ENCODE measurements at places on chromosomes 11 and 22.

- no peaks in the 10 kb centered on the region for H3K36me3 ChIP-seq
- H3K27me3 ChIP-seq, result peaks cover 20% of the 10 kb centered on the region
- DNase-seq, result no peak
These were observed 24.4 kb upstream of the SHISAL1 start for GRCh38 chr22:44336962-44337677.

- H3K27ac ChIP-seq, result peak overlapping the region; percentile 91
- H3K4me3 ChIP-seq, result peak overlapping the region; percentile 64
- H3K27me3 ChIP-seq, result no peaks in the 10 kb centered on the region
- peaks cover 72% of the 10 kb centered on the region for H3K4me1 ChIP-seq
- peaks cover 4% of the 10 kb centered on the region for H3K36me3 ChIP-seq
These were observed 23.3 kb downstream of the MYH9 start for GRCh38 chr22:36364255-36365019.

DNA sequence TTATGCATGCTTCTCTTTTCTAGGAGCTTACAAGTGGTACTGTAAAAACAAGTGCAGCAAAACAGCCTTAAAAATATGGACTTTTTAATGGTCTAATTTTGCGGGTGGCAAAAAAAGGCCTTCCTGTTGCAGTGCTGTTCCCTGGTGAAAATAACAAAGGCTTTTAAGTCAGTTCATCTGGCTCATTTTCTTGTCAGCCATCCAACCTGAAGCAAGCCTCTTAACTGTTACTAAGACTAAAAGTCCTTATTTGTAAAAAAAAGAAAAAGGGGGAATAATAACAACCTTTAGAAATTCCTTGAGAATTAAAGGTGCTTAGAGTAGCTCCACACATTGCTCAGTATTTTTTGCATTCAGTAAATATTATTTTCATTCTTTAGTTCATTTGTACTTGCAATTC is 200.5 kb upstream of the CHORDC1 start:
- H3K4me3 ChIP-seq, result no peak overlapping the region
- no peaks in the 10 kb centered on the region for H3K36me3 ChIP-seq
- H3K27ac ChIP-seq, result no peak overlapping the region
- no peak for DNase-seq

- peaks cover 31% of the 10 kb centered on the region for H3K4me1 ChIP-seq
- peak overlapping the region; percentile 98 for H3K4me3 ChIP-seq
- peak overlapping the region; percentile 87 for H3K27ac ChIP-seq
- no peaks in the 10 kb centered on the region for H3K27me3 ChIP-seq
- DNase-seq, result no peak
These were observed 327 bp upstream of the MED17 start for GRCh38 chr11:93783765-93784144.

DNA sequence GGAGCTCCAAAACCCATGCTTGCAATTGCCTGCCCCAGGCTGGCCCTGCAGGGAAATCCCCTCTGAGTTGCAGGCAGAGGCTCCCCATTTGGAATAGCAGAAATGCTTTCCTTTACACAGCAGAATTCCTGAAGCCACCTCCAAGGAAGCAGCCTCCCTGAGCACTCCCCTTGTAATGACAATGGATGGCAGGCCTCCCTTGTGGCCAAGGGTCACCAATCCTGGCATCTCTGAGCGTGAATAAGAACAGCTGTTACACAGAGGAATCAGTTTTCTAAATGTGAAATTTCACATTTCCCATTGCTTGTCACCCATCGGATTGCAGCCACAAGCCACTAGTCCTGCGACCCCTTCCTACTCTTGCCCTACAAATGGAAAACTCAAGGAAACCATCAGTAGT is 107.6 kb downstream of the GALNT18 start:
- no peak for DNase-seq
- no peak overlapping the region for H3K27ac ChIP-seq
- peaks cover 4% of the 10 kb centered on the region for H3K27me3 ChIP-seq
- H3K36me3 ChIP-seq, result no peaks in the 10 kb centered on the region
- H3K4me3 ChIP-seq, result no peak overlapping the region
- H3K4me1 ChIP-seq, result peaks cover 7% of the 10 kb centered on the region

DNA sequence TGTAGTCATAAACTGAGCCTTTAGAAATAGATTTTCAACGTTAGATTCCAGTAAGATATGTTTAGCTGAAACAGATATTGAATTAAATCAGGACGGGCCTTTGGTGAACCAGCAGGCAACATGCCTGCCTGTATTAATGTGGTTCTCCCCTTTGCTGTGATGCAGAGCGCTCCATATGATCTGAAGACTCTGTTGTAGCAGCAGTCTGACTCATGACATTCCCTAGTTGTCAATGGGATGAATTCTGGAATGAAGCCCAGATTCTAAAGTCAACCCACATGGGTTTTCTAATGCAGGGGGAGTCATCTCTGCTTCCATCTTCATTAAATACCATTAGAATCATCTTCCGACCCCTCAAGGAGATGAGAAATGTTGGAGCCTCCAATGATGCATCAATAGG is 864.5 kb downstream of the NTM start:
- H3K36me3 ChIP-seq, result no peaks in the 10 kb centered on the region
- H3K27me3 ChIP-seq, result peaks cover 23% of the 10 kb centered on the region
- no peak for DNase-seq
- no peak overlapping the region for H3K4me3 ChIP-seq
- H3K4me1 ChIP-seq, result no peaks in the 10 kb centered on the region

DNA sequence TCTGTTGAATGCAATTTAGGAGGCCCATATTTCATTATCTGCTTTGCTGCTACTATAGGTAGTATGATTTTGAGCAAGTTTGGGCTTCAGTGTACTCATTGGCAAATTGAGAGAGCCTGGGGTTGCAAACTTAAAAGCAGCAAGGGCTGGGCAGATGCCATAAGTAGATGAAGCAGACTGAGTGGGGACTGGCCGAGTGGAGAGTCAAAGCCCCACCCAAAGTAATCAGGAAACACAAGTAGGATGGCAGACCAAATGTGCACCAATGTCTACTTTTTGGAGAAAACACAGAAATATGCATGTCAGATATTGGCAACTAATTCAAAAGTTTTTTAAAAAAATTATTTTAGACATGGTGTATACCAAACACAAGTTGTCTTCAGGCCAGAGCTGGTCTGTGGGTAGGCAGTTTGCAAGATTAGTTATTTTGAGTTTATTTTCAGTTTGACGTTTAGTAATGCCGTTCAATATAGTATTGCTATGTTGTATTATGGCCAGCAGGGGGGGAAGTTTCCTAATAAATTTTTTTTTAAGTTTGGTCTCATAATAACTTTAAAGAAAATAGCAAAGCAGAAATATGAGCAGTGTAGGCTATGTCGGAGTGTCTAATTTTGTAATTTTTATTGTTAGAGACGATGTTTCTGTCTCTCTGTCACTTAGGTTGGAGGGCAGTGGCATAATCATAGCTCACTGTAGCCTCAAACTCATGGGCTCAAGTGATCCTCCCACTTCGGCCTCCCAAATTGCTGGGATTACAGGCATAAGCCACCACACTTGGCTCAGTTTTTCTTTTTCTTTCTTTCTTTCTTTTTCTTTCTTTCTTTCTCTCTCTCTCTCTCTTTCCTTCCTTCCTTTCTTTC is 105.1 kb downstream of the HIPK3 start:
- H3K4me1 ChIP-seq, result no peaks in the 10 kb centered on the region
- peaks cover 5% of the 10 kb centered on the region for H3K27me3 ChIP-seq
- DNase-seq, result no peak
- no peak overlapping the region for H3K4me3 ChIP-seq

DNA sequence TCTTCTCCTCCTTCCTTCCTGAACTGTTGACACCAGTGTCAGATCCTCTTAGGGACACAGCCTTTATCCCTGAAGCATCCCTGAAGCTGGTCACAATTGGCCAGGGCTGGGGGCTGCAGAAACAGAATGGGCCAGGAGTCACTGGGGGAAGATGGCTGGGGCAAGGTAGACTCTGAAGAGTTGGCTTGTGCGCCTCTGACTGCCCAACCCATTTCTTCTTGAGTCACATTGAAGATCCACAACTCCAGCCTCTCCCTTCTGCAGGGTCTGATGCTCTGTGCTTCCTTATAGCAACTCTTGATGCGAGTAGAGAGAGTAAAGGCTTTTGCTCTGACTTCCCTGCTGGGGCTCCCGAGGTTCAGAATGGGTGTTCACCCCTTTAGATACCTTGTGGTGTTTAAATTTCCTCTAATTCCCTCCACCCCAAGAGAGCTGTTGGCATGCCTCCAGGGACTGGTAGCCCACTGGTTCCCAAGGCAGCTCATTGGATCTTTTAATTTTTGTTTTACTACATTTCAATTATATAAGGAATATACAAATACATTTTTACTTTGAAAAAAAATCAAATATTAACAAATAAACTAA is 13.4 kb downstream of the PRDM11 start:
- no peaks in the 10 kb centered on the region for H3K27me3 ChIP-seq
- no peak overlapping the region for H3K4me3 ChIP-seq
- no peak for DNase-seq
- peaks cover 7% of the 10 kb centered on the region for H3K36me3 ChIP-seq

DNA sequence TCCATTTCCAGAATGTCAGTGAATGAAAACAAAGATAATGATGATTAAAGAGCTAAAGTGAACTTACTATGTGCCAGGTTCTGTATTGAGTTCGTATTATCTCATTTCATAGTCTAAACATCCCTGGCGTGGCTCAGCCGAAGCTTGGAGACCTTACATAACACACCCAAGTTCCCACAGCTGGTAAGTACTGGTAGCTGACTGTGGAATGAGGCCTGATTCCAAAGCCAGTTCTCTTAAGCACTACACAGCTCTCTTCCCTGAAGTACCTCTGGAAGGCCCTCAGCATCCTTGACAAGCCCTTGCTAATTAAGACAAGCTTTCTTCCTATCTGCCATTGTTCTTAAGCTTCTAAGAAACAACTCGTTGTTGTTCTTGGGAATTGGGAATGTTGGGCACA is 28.6 kb upstream of the NCAM1 start:
- no peaks in the 10 kb centered on the region for H3K36me3 ChIP-seq
- no peak overlapping the region for H3K27ac ChIP-seq
- peaks cover 9% of the 10 kb centered on the region for H3K4me1 ChIP-seq
- H3K27me3 ChIP-seq, result peaks cover 16% of the 10 kb centered on the region
- H3K4me3 ChIP-seq, result no peak overlapping the region

DNA sequence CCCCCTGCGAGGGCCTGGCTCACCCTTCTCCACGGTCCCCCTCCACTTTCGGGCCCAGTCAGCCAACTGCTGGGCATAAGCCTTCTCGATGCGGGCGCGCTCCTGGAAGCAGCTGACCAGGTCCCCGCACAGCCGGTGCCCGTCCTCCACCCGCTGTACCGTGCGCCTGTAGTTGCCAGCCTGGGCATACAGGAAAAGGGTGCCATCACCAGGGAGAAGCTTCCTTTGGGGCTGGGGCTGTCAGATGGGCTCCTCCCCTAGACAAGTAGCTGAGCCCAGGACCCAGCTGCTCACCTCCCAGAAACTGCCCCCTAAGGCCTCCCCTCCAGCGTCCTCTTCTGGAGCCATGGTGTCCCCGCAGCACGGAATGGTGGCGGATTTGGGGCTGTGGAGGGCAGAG is 3.9 kb downstream of the PACSIN3 start:
- H3K36me3 ChIP-seq, result peaks cover 4% of the 10 kb centered on the region
- peaks cover 18% of the 10 kb centered on the region for H3K4me1 ChIP-seq
- no peak for DNase-seq
- no peaks in the 10 kb centered on the region for H3K27me3 ChIP-seq
- H3K27ac ChIP-seq, result no peak overlapping the region
- no peak overlapping the region for H3K4me3 ChIP-seq

DNA sequence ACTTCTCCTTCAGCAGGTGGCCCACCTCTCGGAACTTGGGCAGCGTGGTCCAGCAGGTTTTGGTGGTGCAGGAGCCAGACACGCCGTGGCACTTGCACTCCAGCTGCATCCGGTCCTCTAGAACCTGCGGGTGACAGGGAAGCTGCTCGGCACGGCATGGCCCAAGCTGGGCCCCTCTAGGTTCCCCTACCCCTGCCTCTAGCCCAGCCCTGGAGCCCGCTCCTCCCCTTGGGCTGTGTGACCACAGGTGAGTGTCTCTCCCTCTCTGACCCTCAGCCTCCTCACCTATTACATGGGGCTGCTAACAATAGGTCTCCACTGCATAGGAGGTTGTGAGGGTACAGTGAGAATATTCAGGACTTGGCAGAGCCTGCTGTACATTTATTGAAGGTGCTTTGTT is 53.8 kb downstream of the WNT7B start:
- H3K27ac ChIP-seq, result no peak overlapping the region
- peaks cover 6% of the 10 kb centered on the region for H3K4me1 ChIP-seq
- DNase-seq, result no peak
- no peaks in the 10 kb centered on the region for H3K36me3 ChIP-seq
- no peak overlapping the region for H3K4me3 ChIP-seq
- H3K27me3 ChIP-seq, result no peaks in the 10 kb centered on the region

DNA sequence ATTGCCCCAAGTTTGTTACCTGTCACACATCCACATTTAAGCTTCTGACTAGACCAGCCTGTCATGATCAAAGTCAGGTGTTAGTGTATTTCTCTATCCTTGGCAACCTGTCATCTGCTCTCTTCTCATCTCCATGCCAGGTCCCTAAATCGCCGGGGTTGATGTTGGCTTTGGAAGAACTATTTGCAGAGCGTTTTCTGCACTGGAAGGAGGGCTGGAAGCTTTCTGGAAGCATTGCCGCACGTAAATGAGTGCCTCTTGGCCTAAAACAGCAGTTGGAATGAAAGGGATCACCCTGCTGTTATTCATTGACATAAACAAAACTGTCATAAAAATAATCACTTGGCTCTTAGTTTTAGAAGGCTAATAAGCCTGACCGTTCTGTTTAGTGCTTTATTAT is 1.4 kb downstream of the TTC12 start:
- peak overlapping the region; percentile 89 for H3K4me3 ChIP-seq
- H3K27ac ChIP-seq, result no peak overlapping the region
- peaks cover 27% of the 10 kb centered on the region for H3K4me1 ChIP-seq

GRCh38 chr11:67408437-67409200 is 4.7 kb downstream of the TBC1D10C start:
- no peak overlapping the region for H3K4me3 ChIP-seq
- peaks cover 11% of the 10 kb centered on the region for H3K4me1 ChIP-seq
- DNase-seq, result no peak
- no peaks in the 10 kb centered on the region for H3K36me3 ChIP-seq
- H3K27ac ChIP-seq, result no peak overlapping the region

GRCh38 chr11:68904248-68904847 is 657 bp downstream of the IGHMBP2 start:
- H3K27me3 ChIP-seq, result no peaks in the 10 kb centered on the region
- H3K4me1 ChIP-seq, result peaks cover 28% of the 10 kb centered on the region
- DNase-seq, result no peak
- H3K27ac ChIP-seq, result peak overlapping the region; percentile 95
- H3K4me3 ChIP-seq, result peak overlapping the region; percentile 99

- no peak for DNase-seq
- H3K27me3 ChIP-seq, result no peaks in the 10 kb centered on the region
- H3K4me1 ChIP-seq, result peaks cover 31% of the 10 kb centered on the region
- peak overlapping the region; percentile 100 for H3K27ac ChIP-seq
- H3K36me3 ChIP-seq, result peaks cover 9% of the 10 kb centered on the region
These were observed 434 bp downstream of the XPNPEP3 start for GRCh38 chr22:40857309-40857855.

DNA sequence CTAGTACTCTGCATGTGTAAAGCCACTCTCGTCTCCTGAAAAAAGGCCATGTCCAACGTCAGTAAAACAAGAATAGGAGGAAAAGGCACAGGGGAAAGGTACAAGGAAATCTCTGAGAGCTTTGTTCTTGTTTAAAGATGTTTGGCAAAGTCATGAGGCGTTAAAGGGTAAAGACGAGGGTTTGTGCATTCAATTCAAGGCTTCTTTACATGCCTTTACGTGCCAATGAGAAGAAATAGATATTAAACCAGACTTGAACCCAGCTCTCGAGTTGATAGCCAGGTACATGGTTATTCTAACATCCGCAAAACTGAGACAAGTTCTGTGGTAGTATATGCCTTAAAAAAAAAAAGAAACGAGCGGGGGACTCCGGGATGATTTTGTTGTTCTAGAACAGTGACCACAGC is 704 bp upstream of the CFL1 start:
- H3K27me3 ChIP-seq, result no peaks in the 10 kb centered on the region
- H3K4me1 ChIP-seq, result peaks cover 30% of the 10 kb centered on the region
- peak overlapping the region; percentile 90 for H3K4me3 ChIP-seq
- no peak for DNase-seq
- H3K27ac ChIP-seq, result peak overlapping the region; percentile 97

Measured in type B pancreatic cell (in vitro differentiated cells).